ENCODE measurements at places on chromosomes 13 and 19.

GRCh38 chr13:100473501-100474044 lies 115.0 kb downstream of the GGACT start:
- DNase-seq = no peak

- DNase-seq = no peak
Observed at GRCh38 chr13:67223024-67223423, 7.1 kb downstream of the PCDH9 start.

- no peak for DNase-seq
Observed at GRCh38 chr13:97631158-97631557, 197.2 kb downstream of the RAP2A start.

GRCh38 chr13:30158774-30159445 lies 148.4 kb downstream of the KATNAL1 start:
- DNase-seq = no peak

DNA sequence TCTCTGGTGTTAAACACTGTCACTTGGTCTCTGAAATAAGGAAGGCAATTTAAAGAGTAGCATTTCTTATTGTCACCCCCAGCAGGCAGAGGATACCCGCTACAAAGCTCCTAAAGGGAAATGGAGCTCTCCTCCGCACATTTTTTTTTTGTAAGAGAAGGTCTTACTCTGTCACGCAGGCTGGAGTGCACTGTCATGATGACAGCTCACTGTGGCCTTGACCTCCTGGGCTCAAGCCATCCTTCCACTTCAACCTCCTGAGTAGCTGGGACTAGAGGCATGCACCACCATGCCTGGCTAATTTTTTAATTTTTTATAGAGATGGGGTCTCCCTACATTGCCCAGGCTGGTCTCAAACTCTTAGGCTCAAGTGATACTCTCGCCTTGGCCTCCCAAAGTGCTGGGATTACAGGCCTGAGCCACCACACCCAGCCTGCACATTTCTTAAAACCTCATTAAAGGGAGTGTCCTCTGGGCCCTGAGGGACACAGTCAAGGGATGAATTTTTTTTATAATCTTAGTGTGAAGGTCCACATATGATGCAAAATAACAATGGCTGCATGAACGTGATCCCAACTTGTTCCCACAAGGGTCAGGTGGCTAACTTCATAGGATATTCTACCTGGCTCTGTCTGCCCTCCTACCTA lies 32.1 kb downstream of the SLC25A30 start:
- no peak for DNase-seq

GRCh38 chr13:45207319-45207718 lies 6.5 kb upstream of the KCTD4 start:
- DNase-seq = no peak

DNA sequence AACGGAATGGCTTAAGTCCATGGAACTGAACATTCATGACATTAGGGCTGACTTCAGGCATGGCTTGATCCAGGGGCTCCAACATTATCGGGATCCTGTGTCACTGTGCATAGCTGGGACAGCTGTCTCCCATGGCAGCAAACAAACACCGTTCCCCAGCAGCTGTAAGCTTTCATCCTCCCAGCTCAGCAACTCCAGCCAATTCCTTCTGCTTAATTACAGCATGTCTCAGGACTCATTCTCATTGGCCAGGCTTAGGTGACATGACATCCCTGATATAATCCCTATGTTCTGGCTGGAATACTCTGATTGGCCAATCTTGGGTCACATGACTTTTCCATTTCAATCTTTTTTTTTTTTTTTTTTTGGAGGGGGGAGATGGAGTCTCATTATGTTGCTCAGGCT lies 10.9 kb upstream of the TLE5 start:
- DNase-seq = no peak

- DNase-seq = no peak
Observed at GRCh38 chr13:78875792-78876580, 217.0 kb upstream of the OBI1 start.

- DNase-seq = no peak
Observed at GRCh38 chr19:33403221-33403972, 29.9 kb downstream of the CEBPG start.

DNA sequence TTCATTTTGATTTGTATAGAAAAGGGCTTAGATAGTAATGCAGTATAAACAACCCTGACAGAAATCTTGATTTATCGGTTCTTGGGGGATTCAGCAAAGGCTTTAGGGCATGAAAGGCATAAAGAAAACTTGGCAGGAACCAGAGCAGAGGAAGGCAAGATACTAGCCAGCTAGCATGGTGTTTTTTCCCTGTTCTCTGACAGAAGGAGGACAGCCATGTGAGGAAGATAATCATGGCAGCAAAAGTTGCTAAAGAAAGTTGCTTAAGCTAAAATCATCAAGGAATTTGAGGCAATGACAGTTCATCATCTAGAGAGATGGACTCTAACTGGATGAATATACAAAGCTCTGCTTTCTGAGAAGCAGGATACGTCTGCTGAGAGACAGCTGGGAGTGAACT lies 294.1 kb downstream of the KCNRG start:
- DNase-seq = no peak

DNA sequence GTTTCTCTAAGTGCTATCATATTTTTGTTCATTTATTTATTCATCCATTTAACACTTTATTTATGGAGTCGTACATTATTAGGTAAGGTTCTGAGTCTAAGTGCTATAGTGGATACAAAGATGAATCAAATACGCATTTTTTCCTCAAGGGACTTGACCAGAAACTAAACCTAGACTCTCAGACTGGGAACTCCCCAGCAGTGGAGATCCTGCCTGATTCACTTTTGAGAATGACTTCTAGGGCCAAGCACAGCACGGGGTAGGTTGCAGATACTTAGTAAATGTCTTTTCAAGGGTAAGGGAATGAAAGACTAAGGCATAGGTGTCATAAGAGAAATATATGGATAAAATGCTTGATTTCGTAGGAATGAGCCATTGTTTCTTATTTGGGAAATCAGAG lies 7.2 kb downstream of the DNAJC15 start:
- DNase-seq = no peak

GRCh38 chr19:34232566-34233481 lies 21.5 kb upstream of the GARRE1 start:
- DNase-seq = no peak

DNA sequence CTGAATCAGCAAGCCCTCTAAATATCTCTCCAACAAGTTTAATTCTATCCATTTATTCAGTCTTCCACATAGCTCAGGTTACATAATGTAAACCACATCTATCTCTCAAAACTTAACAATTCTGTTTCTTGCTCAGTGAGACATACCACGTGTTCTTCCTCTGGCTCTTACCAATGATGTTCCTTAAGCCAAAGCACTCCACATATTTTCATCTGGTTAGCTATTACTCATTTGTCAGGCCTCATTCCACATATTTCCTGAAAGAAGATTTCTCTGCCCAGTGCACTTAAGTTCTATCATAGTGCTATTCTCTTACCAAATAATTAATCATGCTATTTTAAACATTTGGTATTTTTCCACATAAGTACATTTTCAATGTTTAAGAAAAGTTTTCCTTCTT lies 403.3 kb upstream of the ATXN8OS start:
- no peak for DNase-seq

DNA sequence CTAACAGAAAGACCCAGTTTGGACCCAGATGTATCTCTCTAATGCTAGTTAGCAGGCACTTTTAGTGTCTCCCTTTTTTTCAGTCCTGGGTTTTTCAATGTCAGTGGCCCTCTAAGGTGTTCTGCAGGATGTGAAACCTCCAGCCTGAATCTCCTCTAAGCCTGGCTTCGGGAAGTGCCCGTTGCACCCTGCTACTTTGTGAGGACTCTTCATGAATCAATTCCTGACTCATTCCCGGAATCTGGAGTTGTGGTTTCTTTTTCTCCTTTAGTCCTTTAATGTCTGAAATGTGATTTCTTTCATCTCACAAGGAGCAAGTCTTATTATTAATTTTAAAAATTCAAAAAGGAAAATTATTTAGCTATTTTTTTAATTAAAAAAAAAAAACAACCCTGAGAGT lies 116.0 kb downstream of the ZNF536 start:
- no peak for DNase-seq

- DNase-seq = no peak
Observed at GRCh38 chr19:13262450-13262849, 112.2 kb downstream of the IER2 start.

DNA sequence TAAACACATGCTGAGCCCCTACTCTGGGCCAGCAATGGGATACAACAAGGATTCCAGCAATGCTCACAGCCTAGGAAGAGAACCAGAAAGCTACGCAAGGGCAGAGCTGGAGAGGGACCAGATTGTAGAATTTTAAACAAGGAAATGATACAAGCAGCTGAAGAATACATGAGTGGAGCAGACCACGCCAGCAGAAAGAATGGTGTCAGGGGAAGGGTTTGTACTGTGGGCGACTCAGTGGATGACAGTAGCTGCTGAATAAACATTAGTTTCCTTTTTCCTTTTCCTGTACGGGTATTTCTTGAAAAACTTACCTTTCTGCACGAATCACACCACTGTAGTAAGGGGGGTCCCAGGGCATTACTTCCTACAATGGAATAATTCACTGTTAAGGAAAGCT lies 30.7 kb downstream of the MIPEP start:
- no peak for DNase-seq

GRCh38 chr19:41799444-41800000 lies 3.1 kb downstream of the CEACAM3 start:
- no peak for DNase-seq

GRCh38 chr19:7497292-7497691 lies 8.5 kb upstream of the PEX11G start:
- DNase-seq = no peak

GRCh38 chr13:61086087-61086486 lies 329.6 kb downstream of the PCDH20 start:
- no peak for DNase-seq

- no peak for DNase-seq
Observed at GRCh38 chr19:18644196-18645034, 7.6 kb downstream of the KLHL26 start.

GRCh38 chr13:32036126-32036695 lies 4.6 kb downstream of the FRY start:
- no peak for DNase-seq

GRCh38 chr13:103573446-103573845 lies 507.2 kb upstream of the SLC10A2 start:
- DNase-seq = no peak

GRCh38 chr19:51726049-51726448 lies 2.3 kb upstream of the HAS1 start:
- no peak for DNase-seq

- DNase-seq = no peak
Observed at GRCh38 chr13:76730220-76730619, 156.0 kb downstream of the KCTD12 start.

- no peak for DNase-seq
Observed at GRCh38 chr19:4360641-4361151, 17.3 kb downstream of the MPND start.

DNA sequence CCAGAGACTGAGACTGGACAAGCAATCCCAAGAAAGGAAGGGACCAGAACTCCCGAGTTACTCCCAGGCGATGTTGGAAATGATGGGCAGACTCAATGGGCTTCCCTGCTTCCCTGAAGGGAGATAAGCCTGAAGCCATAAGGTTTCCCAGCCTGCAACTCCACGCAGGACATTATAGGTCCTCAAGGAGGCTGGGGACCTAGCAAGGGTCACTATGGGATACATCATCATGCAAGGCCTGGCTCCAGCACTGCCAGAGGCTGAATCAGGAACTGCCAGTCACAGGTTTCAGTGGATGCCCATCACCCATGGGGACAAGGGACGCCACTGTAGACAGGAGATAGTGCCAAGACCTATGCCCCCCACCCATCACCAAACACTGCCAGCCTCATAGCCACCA lies 338.7 kb downstream of the IRS2 start:
- no peak for DNase-seq

DNA sequence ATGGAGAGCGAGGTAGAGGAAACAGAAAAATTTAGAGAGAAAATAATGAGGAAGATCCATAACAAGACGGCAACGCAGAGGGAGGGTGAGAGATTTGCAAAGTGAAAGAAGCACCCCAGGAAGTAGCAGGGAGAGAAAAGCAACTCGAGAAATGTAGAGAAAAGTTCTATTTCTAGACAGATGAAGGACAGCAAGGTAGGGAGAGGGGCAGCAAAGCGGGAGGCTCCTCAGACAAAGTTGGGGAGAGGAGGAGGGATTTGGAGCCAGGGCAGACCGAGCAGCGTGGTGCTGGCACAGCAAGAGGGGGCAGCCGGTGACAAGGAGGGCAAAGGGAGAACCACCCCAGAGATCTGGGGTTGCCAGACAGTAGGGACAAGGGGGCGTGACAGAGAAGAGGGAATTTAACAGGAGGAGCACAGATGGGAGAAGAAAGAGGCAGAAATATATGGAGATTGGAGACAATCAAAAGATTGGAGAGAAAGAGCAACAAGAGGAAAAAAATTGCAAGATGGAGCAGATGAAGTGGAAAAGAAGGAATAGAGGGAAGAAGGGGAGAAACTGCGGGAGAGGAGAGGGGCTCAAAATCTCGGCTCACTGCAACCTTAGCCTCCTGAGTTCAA lies 989 bp downstream of the ZNF766 start:
- no peak for DNase-seq

Data from activated CD8-positive, alpha-beta memory T cell treated with anti-CD3 and anti-CD28 coated beads, Interleukin-2, amount 50 U/mL, for 4 hours (primary cell).